ENCODE measurements at places on chromosomes 12 and 14.

DNA sequence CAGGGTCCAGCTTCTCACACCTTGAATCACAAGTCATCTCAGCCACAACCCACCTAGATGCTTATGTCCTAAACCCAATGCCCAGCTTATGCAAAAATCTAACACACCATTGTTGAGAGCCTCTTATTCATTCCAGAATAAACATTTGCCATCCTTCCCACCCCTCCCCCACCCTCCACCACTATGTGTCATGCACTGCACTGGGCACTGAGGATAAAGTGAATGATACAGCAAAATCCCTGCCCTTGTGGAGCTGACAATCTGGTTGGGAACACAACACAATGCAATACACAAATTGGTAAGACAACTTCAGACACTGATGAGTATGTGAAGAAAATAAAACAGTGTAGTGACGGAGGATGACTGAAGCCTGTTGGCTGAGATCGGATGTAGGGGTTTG lies 1.4 kb upstream of the GLTP start:
- DNase-seq = no peak

DNA sequence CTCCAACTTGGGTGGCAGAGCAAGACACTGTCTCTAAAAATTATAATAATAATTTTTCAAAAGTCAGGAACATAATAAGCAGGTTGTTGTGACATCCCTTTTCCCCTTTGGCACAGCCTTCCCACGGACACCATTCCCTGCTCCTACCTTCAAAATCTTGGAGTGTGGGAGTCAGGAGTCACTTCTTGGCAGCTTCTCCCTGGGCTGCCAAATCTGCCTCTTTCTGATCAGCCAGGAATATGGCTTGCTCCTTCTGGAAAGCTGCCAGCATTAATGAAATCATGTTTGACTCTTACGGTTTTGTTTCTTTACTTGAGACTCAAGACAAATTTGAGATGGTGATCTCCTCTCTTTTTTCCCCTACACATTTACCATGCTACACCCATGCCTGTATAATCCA lies 391.4 kb upstream of the SYT1 start:
- no peak for DNase-seq

GRCh38 chr14:56797569-56798446 lies 12.5 kb downstream of the OTX2 start:
- no peak for DNase-seq

DNA sequence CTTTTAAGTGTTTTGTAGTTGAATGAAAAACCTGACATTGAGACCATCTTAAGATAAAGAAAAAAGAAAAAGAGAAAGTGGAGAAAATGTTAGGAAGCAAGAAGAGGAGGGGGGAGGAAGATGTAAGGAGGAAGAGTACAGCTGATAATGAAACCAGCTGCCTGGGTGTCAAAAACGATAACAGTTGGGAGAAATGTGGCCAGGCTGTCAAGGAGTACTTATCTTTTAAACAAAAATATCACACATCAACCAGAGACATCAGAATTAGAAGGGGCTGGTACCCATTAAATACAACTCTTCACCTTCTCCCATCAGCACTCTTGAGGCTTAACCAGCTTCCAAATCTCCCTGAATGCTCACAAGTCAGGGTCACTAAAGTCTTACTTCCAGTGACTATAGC lies 4.5 kb downstream of the SLC11A2 start:
- DNase-seq = no peak

- peak; percentile 15 for DNase-seq
These were observed at the start of gene ASCL1 for GRCh38 chr12:102957339-102958050. Gene ASCL1 (plus strand): TSS chr12:102957674. CDS start chr12:102958245, 571 bp downstream.

- no peak for DNase-seq
These were observed 68.9 kb downstream of the SLC6A15 start for GRCh38 chr12:84843593-84844144.

DNA sequence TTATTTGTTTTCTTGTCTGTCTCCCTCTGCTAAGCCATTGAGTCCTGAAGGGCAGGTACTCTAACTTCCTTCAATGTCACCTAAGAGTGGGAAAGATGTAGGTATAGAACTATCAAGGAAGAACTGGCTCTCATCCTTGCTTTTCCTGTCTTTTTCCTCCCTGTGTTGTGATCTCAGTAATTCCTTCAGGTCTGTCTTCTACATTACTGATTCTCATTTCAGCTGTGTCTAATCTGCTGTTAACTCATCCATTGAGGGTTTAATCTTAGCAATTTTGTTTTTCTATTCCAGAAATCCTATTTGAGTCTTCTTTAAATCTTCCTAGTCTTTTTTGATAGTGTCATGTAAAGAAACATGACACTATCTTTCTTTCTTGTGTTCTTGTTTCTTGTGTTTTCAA lies 124.5 kb upstream of the PLXNC1 start:
- no peak for DNase-seq

GRCh38 chr12:100489251-100489820 lies 15.7 kb downstream of the NR1H4 start:
- no peak for DNase-seq

DNA sequence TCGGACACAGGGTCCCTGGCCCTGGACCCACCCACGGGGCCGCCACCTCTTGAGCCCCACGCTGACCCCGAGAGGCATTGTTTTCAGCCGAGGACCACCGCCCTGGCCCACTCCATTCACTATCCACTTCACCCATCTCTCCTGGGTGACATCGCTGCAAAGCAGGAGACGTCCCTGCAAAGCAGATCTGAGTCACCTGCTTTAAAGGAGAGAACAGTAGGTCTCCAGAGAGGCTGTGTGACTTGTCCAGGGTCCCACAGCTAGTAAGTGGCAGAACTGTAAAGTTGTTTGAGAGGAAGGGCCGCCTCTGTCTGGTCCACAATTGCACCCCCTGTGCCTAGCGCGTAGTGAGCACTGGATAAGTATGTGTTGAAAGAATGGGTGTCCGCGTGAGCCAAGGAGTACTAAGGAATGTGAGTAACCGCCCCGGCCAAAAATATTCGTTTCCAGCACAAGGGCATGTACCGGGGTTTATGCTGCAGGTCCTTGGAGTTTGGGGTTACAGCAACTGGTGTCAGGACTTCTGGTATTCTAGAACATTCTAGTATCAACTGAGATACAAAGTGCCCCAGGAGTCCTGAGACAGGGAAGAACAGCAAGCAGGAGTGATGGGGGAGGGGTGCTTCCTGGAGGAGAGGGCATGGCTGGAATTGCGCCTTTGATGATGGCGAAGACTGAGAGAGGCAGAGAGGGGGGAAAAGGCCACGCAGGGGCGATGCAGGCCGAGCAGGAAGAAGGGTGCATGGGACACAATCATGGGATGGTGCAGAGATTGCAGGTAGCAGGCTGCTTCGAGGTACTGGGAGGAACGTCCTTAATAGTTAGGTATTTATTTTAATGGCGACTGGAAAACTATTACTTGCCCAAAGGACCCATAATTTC lies 91.1 kb downstream of the SCARB1 start:
- DNase-seq = no peak

DNA sequence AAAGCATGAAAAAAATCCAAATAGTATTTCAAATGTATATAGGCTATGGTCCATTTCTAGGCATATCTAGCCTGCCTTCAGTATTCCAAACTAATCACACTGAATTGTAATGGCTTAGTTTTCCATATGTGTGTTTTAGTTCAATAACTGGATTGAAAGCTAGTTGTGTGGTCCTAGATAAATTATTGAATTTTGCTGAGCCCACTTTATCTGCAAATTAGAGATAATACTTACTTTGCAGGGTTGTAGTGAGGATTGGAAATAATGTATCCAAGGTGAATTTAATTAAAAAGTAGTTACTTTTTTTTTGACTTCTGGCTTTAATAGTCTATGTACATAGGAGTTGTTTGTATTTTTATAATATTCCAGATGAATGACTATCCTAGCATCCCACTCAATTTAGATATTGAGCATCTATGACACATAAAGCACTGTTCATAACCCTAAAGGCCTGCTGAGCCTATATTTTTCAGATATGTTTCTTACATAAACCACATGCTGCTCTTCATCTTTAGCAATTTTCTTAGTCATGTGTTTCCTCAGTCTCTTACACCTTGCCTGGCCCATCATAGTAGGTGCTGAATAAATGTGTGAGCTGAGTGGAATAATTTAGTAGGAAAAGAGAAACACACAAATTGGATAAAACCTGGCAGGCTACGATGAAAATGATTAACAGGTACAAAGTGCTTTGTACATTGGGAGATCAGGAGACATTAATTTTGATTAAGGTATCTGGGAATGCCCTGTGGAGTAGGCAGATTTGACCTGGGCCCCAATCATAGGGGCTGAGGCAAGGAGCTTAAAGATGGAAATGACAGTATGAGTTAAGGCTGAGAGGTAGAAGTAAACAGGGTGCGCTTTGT lies 1.1 kb upstream of the ATP23 start:
- DNase-seq = no peak

DNA sequence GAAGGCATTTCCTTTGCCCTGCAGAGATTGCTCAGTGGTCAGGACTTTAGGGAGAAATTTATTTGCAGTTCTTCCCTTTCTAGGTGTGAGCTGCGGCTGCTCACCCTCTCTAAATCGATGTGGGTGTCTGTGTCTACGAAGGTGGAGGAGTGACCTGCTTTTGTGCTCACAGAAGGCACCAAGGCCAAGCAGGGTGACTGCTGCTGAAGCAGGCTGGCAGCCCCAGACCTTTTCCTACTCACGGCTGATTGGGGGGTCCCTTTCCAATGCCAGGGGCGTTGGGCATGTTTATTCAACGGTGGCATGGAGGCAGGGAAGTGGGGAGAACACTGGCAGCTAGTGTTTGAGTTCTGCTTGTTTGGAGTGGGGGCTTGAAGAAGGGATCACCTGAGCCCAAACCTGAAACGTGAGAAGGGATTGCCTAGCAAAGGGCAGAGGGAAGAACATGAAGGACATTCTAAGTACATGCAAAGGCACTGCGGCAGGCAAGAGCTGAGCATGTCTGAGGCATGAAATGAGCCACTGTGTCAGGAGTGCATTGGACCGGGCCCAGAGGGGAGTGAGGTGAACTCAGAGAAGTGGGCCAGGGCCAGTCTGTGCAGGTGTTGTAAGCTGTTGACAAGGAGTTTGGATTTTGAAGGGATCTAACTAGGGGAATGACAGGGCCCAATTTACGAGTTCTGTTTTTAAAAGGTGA lies 56.3 kb downstream of the CACNA1C start:
- DNase-seq = no peak

All from ovary (tissue), 10 donors.